ENCODE measurements at places on chromosomes 4 and X. TPM values are rescaled to one million over a fixed set of nuclear protein-coding genes. Genes with fewer than 3 reads are reported as not detected.
A peak's percentile ranks its signal among the peaks of the same experiment; 100 is the strongest.

DNA sequence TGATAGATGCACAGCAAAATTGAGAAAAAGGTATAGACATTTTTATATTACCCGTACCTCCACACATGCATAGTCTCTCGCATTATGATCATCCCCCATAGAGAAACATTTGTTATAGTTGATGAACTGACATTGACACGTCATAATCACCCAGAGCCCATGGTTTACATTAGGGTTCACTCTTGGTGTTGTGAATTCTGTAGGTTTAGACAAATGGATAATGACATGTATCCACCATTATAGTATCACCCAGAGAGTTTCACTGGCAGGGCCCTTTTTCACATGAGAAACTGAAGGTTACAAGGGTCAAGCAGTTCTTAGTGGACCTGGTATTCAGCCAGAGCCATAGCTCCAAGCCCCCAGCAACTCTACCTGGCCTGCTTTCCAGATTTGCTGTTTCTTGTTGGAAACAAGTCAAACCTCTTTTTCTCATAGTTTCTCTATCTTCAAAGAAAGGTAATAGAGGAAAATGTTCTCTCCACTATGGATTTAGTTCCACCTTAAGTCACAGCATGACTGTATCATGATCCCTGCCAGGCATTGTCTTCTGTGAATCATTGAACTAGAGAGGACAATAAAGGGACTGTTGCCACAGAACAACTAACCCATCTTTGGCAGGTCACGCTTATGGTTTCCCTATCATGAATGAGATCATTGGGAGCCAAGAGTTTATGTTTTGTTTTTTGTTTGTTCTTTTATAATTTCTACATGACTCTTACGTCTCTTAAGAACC lies 64.0 kb downstream of the HHIP start:
- DNase-seq, result no peak

GRCh38 chrX:8879750-8880149 lies 78.6 kb upstream of the FAM9A start:
- peak; percentile 72 for DNase-seq

- no peak for DNase-seq
These were observed 1393.4 kb downstream of the STIM2 start for GRCh38 chr4:28254003-28254402.

- DNase-seq, result no peak
These were observed 48.3 kb downstream of the MEPE start for GRCh38 chr4:87881115-87881514.

DNA sequence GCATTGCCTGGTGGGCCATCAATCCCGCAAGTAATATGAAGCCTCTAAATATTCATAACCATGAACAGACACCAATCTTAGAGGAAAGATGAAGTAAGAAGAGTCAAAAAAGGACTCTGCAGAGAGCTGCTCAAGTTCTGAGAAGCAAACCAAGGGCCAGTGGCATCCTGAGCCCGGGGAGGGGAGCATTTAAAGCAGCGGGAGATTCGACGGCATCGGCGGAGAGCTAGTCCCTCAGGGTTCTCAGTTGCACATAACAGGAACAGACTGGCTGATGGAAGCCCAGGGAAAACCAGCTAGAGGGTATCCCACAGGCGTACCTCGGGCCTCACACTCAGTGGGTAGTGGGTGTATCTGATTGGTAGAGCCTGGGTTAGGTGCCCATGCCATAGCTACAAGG lies 4.9 kb upstream of the PNMA6E start:
- DNase-seq, result no peak

- no peak for DNase-seq
These were observed 31.5 kb downstream of the ACTRT1 start for GRCh38 chrX:128020701-128021100.

GRCh38 chr4:181478656-181479055 lies 764.5 kb upstream of the TENM3 start:
- DNase-seq, result no peak

DNA sequence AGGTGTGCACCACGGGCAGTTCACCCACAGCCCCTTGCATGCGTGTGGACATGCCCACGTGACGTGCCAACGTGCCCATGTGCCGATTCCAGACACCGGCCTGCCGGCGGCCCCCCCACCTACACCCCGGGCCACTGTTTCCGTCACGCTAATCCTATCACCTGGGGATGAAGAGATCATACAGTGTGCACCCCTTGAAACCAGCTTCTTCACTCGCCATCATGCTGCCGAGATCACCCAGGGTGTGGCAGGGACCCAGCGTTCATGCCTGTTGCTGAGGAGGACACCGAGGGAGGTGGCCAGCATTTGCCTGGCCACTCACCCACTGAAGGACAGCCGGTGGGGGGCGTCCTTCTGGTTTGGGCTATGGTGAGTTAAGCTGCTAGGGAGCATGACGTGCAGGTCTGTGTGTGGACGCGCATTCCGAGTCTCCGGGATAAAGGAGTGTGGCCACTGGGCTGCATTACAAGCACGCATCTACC lies 14.1 kb downstream of the CTBP1 start:
- no peak for DNase-seq

GRCh38 chr4:184838249-184839074 lies 12.7 kb upstream of the ACSL1 start:
- no peak for DNase-seq

- DNase-seq, result no peak
These were observed 772 bp upstream of the WNK3 start for GRCh38 chrX:54358424-54359211.

KDR gene
- total RNA-seq, result not detected

ARHGAP4 gene
- total RNA-seq, result 218 TPM

STPG2 gene
- total RNA-seq, result not detected

GEMIN8 gene
- total RNA-seq, result 44.7 TPM
